NCI-H146 (cell line): ENCODE measurements at places on chromosomes 3 and 15.

DNA sequence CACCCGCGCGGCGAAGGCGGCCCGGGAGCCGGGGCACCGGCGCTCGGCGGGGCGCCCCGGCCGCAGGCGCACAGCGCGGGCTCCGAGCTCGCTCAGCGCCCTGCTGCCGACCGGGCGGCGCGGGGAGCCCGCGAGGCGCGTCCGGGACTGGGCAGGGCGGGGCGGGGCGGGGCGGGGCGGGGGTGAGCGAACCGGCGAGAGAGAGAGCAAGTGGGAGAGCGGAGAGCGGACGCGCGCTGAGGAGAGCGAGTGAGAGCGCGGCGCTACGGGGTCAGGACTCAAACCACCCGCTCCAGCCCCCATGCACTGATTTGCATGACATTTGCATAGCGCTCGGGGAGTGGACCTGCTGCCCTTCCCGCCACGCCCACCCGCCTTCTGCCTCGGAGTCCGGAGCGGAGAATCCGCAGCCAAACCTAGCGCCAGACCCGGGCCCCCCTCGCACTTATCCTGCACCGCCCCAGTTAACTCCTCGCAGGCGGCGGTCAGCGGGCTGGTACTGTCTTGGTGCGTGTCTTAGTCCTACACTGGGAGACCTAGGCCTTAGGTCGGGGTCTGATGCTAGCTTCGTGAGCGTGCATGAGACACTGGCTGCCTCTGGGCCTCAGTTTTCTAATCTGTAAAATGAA lies at the start of gene MYLK:
Gene MYLK, minus strand, starts transcription at position 130 of the 629 bp plus-strand sequence. CDS start 90,491 bp downstream, outside the sequence.
- peak; percentile 99 for DNase-seq

- DNase-seq = no peak
These were observed 15.3 kb upstream of the XXYLT1 start for GRCh38 chr3:195286115-195286872.

DNA sequence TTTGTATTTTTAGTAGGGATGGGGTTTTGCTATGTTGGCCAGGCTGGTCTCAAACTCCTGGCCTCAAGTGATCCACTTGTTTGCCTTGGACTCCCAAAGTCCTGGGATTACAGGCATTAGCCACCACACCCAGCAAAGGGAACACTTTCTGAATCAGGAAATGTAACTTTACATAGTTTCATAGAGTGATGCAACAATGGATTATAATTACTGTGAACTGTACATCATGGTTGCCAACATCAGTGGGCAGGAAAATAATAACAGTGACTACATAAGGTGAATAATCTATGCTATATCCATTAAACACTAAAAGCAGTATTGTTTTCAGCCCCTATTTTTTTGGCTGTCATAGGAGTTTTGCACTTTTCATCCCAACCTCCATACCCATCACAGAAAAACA lies 5.0 kb upstream of the KPNA1 start:
- no peak for DNase-seq

DNA sequence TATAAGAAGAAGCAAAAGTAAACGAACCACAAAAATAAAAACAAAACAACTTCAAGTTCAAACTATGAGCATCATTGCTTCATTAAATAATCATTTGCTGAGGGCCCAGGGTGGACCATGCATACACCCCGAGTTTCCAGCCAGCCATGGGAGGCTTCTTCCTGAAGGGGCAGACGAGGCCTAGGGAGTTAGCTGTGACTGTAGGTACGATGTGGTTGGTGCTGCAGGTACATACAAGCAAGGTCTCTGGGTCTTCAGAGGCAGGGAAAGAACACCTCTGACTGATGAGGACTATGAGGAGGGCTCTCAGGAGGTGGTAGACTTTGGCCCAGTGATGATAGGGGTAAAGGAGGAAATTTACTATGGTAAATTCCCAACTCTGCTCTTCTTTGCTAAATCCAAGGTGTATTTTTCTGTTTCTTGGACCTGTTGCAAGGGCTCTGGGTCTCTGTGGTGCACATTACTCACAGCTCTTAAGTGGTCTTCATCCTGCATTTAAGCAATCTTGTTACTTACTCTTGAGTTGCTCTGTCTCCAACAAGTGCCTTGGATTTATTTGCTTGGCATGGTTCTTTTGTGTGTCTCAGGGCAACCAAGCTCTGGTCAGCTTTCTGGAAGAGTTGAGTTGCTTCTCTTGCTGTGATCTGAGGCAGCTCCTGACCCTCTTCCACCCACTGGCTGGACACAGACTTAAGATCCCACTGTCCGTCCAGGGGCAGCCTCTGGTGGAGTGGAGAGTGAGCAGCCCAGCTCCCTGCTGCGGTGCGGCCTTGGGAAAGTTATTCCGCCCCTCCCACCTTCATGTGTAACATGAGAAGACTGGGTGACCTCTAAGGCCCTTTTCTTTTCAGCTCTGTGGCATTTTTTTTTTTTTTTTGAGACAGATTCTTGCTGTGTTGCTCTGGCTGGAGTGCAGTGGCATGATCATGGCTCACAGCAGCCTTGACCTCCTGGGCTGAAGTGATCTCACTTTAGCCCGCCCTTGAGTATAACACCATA lies 56.1 kb upstream of the KIF23 start:
- DNase-seq = peak; percentile 39

GRCh38 chr3:176840641-176841286 lies 356.5 kb downstream of the TBL1XR1 start:
- DNase-seq = no peak

DNA sequence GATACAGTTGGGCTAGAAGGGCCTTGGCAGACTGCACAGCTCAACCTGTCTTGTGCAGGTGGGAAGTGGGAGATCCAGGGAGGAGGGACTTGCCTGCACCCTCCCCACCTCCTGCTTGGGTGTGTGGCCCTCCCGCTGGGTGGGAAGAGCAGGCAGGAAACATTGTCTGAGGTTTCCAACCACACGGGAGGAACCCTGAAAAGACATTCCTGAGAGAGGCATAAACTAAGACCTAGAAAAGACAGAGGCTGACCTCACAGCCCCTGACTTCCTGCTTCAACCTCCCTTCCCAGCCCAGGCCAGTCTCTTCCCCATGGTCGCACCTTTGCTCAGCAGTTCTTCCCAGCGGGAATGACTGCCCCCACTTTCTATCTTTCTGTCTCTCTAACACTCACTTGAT lies 46.3 kb upstream of the INSYN1 start:
- no peak for DNase-seq

GRCh38 chr15:68732451-68732850 lies 88.2 kb downstream of the ANP32A start:
- no peak for DNase-seq

- no peak for DNase-seq
These were observed 8.0 kb downstream of the ZBTB20 start for GRCh38 chr3:115139072-115139471.

GRCh38 chr3:112605285-112605684 lies 35.7 kb downstream of the CCDC80 start:
- peak; percentile 98 for DNase-seq

DNA sequence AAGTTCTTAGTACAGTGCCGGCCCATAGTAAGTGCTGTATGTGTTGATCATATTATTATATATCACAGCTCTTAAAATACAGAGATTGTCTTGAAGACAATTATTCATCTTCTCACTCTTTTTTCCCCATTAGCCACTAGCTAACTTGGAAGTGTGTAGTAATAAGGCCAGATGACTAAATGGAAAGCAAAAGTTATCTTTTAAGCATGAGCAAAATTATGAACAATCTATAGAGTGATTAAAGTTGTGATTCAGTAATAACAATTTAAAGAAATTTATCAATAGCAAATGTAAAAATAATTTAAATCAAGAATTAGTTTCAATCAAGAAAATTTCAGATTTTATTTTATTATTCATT lies 630.9 kb upstream of the TBL1XR1 start:
- DNase-seq = no peak

DNA sequence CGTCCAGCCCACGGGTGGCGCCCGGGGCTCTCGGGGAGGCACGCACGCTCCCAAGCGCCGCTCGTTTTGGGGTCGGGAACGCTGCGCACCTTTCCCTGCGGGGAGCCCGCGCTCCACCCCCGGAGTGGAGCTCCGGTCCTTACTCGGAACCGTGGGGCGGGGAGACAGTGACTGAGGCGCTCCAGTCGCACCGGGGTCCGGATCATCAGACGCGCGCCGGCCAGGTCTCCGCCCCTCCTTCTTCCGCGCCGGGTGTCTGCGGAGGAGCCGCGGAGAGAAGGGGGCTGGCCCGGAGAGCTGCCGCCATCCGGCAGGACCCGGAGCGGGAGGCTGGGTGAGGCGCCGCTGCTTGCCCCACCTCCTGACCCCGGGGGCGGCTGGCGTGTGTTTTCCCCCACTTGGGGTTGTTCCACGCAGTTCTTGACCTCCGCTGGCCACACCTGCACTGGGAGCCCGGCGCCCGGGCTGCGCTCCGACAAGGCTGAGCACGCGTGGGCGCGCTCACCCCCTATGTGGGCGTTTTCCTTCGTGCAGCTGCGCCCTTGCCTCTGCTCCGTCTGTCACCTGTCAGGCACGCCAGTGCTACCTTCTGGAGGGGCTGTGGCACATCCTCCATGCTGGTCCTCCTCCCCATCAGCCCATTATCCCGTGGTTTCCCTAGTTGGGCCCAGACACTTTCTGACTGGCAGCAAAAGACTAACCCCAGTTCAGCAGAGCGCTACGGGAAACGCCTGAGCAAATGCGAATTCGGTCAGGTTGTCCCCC lies at the start of gene MCF2L2:
Gene MCF2L2, minus strand, starts transcription at position 173 of the 765 bp plus-strand sequence. CDS start 642 bp downstream, outside the sequence.
- peak; percentile 90 for DNase-seq
